ENCODE measurements at places on chromosomes 3 and 15.
A peak's percentile ranks its signal among the peaks of the same experiment; 100 is the strongest.

DNA sequence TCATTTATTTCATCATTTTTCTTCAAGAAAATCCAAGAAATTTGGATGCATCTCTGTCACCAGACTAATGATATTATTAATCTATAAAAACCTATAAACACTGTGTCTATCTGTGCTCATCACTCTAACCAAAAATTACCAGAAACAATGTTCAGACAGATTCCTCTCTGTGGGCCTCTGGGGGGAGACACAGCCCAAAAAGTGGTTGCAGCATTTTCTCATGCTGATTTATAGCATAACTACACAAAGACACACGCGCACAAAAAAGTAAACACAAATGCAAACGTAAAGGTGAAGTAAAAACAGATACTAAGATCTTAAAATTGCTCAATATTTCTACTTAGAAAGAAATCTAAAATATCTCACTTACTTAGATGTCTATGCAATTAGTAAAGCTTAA is 976.0 kb downstream of the GBE1 start:
- no peak for DNase-seq

DNA sequence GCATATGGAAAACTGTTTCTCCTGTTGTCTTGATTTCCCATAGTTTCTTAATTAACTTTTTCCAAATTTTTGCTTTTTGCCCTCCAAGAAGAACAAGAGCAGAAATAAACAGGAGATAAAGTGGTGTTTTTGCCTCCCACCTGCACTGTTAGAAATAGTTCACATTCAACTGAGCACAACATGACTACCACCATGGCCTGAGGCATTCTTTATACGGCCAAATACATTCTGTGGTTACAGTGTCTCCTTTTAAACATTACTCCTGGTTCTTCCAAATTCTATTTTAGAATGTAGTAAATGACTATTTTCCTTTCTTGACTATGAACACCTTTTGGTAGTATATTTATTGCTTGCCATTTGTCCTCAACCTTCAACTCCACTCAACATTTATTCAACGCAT is 98.5 kb downstream of the LARS2 start:
- DNase-seq, result no peak

DNA sequence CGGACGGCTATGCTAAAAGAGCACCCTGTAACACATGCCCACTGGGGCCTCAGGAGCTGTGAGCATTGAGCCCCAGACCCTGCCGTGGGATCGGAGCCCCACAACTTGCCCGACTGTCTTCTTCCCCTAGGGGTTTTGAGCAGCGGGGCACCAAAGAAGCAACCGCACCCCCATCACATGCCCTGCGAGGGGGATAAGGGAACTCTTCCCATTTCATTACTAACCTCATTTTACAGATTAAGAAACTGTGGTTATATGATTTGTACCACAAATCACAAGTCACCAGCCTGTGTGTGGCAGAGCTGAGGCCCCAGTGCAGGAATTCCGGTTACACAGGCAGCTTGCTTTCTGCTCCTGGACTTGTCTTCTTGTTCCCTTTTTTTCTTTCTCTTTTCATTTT is 86.2 kb downstream of the CD47 start:
- peak; percentile 55 for DNase-seq

- no peak for DNase-seq
Observed at GRCh38 chr15:75695634-75696310, 16.9 kb downstream of the CSPG4 start.

DNA sequence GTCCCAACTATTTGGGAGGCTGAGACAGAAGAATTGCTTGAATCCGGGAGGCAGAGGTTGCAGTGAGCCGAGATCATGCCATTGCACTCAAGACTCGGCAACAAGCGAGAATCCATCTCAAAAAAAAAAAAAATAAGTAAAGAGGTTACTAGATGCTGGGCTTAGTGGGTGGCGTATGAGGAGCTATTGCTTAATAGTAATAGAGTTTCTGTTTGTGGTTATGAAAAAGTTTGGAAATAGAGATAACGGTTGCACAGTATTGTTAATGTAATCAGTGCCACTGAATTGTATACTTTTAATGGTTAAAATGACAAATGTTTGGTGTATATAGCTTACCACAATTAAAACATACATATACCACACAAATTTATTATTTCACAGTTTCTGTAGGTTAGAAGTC is 14.7 kb upstream of the HHATL start:
- no peak for DNase-seq

GRCh38 chr15:101827257-101827656 is 15.3 kb downstream of the OR4F15 start:
- DNase-seq, result no peak

- peak; percentile 40 for DNase-seq
Observed at GRCh38 chr15:67839499-67839928, 331 bp downstream of the RNU6-1 start.

GRCh38 chr15:45799508-45799907 is 164.7 kb downstream of the SQOR start:
- DNase-seq, result no peak

DNA sequence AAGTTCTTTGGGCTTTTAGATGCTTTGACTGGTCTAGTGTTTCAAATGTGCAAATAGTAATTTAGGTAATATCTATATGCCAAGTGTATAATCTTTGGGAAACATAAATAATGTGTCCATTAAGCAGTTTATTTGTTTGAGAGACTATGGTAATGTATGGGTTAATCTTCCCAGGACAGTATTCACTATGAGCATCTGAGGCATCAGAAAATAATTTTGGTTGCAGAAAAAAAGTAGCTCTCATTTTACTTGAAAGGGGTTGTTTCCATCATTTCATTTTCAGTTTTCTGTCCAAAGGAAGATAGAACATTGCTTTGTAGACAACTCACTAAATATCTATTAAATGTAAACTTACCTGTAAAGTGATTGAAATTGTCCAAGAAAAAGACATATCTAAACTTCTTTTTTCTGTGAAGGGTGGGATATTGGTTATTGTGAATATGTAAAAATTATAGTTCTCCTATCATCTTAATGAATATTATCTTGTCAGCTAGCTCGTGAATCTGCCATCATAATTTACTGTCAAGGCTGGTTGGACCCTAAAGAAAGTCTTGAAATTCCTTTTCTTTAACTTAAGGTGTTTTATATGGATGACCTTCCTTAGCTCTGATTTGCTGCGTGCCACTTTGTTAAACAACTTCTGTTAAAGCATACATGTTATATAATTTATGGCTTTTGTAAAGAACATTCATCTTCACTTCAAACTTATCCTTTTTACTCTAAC is 108.8 kb downstream of the EPHA3 start:
- DNase-seq, result no peak

DNA sequence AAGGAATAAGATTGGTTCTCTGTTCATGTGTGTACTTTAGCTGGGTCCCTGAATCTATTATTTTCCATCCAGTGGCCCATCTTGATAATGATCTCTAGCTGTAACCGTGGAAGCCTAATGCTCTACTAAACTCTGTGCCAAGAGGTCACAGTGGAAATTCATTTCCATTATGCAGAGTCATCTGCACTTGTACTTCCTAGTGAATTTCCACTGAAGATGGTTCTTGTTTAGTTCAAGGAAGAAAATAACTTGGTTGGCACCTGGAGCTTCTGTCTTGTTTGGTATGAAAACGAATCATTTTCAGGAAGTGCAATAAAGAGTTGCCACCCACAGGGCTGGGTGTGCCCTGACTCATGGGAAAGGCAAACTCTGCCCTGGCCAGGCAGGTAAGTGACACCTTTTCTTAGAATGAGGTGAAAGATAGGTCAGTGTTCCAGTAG is 10.3 kb downstream of the LPP start:
- no peak for DNase-seq

DNA sequence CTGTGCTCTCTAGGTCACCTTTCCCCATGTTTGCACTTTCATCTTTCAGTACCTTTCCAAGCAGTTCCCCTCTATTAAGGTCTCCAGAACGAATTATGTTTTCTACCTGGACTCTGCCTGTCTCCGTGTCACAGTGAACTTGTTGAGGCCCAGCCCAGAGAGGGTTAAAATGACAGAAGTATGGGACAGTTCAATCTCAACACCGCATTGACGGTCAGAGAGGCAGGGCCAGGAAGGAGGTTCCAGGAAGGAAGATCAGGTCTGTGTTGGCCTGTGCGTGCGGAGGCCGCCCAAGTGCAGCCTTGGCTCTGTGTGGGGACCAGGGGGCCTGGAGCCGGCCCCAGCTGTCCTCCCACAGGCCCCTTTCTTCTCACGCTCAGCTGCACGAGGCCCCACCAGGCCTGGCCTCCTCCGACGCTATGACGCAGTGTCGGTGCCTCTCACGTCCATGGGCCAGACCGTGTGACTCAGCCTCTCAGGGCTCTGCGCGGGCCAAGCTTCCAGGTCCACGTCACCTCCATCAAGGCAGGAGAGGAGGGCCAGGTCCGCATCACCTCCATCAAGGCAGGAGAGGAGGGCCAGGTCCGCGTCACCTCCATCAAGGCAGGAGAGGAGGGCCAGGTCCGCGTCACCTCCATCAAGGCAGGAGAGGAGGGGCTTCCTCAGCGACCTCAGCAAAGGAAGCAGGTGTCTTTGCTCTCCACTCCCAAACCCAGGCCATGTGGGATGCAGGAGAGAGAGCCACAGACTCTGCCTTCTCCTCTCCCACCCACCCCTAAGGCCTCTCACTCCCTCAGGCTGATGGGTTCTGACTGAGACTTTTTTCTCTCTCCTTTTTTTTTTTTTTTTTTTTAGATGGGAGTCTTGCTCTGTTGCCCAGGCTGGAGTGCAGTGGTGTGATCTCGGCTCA is 83.1 kb downstream of the CPN2 start:
- no peak for DNase-seq

GRCh38 chr3:172846103-172846561 is 95.6 kb downstream of the ECT2 start:
- DNase-seq, result peak; percentile 60

- DNase-seq, result no peak
Observed at GRCh38 chr15:77692614-77693013, 59.9 kb upstream of the LINGO1 start.

- DNase-seq, result no peak
Observed at GRCh38 chr3:58434511-58434910, 879 bp upstream of the PDHB start.

- DNase-seq, result no peak
Observed at GRCh38 chr15:47718497-47719437, 1.5 kb downstream of the SEMA6D start.

DNA sequence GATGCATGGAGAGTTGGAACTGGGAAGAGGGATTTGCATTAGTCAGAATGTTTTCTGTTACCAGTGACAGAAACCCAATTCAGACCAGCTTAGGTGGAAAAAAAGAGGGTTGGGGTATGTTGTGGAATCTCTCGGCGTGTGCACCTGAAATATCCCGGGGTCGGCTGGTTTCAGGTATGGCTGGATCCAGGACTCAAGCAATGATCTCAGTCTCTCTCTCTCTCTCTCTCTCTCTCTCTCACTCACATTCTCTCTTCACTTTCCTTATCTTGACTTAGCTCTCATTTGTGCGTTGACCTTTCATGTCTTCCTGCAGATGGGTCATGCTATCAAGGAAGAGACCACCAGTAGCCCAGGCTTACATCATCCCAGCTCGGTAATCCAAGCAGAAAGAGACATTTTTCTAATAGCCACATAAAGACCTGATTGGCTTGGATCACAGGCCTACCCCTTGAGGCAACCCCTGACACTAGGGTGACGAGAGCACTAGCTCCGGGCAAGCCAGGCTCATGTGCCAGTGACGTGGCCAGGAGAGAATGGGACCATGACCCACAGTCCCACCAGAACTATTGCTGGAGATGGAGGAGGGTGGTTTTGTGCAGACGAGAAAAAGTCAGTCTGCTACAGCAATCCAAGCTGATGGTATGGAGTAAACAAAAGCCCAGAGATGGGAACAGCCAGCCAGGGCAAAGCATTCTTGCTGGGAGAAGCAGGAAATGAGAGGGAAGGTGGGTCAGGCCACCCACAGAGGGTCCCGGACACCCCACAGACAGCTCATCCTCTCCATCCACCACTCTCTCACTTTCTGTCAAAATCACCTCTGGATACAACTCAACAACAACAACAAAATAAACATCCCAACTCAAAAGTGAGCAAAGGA is 91.7 kb downstream of the CHSY1 start:
- DNase-seq, result no peak

DNA sequence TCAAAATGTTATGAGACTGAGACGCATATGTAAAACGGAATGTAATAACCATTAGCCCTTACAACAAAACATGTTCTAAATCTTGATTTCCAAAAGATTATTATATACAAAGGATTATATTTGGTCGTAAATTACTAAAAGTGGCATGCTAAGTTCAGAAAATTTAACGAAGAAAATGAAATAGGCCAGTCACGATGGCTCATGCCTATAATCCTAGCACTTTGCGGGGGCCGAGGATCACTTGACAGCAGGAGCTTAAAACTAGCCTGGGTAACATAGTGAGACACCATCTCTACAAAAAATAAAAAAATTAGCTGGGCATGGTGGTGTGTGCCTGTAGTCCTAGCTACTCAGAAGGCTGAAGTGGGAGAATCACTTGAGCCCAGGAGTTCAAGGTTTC is 29.0 kb downstream of the ACAD11 start:
- DNase-seq, result no peak

GRCh38 chr3:175308097-175308496 is 449.0 kb downstream of the NAALADL2 start:
- no peak for DNase-seq

DNA sequence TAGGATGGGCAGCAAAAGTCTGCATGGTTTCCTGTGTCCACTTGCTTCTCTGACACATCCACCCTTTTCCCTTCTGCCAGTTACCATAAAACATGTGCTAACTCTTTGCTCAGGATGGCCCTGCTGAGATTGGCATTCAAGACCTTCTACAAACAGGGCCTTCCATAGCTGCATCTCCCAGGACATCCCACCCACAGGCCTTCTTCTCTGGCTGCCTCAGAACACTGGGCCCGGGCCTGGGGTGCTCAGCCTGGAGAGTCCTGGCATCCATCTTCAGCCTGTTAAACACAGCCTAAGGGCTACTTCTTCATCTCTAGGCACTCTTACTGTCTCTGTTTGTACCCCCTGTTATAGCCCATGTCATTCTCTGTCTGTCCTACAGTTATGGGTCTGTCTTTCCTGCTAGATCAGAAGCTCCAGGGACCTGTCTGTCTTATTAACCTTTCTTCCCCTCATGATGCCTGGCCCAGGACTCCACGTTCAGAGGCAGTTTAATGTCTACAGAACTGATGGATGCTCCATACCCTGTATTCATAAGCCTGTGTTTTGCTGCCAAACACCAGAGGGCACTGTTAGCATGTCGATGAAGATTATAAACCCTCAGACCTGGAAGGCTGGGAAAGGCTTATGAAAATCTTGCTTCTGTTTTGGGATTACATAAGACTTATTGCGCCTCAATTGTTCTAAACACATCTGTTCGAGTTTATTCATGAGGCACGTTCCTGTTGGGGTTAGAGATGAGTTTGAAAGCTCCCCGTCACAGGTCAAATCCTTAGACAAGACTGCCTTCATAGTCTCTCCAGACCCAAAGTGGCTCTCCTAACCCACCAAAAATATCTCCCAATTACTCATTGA is 16.5 kb downstream of the SEMA3G start:
- peak; percentile 29 for DNase-seq
